OCI-M1 (cell line): ENCODE measurements at places on chromosomes 13 and 19.

- DNase-seq, result no peak
Observed at GRCh38 chr13:33229446-33230177, 55.9 kb downstream of the STARD13 start.

DNA sequence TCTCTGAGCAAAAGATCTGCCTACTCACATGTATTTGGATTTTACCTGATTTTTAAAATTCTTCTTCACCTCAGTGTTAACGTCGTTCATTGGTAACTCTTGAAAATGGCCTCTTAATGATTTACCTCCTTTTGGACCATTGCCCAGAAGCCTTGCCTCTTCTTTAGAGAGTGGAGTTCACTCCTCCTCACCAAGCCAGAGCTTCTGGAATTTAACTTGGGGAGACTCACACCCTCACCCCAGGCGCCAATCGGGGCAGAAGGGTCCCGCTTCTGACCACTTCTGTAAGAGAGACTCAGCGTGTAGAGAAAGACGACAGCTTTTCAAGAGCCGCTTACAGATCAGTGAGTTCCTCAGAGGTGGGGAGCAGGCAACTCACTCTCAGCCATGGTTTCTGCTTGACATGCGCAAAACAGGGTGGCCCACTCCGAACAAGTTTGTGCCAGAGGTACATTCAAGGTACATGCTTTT is 2.7 kb downstream of the PNMA8C start:
- no peak for DNase-seq

DNA sequence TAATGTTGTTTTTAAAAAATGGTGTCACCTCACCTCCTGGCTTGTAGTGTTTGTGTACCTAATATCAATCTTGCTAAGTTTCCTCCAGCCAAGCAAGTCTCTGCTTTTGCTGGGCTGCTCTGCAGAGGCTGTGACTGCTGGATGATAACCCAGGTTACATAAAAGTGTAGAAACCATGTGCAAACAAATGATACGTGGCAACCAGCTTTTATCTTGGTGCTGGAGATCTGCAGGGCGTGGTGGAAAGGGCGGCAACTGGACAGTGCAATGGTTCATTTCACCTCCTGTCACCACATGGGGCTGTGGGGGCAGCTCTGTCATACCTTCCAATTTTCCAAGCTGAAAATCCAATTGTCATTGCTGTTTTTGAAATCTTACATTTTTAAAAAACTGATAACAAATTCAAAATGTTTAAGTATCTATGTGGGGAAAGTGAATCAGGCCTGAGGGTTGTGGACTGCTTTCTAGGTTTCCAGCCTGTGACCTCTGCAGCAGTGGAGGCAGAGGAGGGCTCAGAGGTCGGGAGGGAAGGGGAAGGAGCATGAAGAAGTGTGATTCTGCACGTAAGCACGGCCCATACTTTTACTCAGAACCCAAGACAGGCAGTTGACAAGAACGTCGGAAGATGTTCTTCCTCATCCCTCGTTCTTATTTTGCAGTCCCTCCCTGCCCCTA is 9.7 kb downstream of the GPR42 start:
- peak; percentile 84 for DNase-seq

DNA sequence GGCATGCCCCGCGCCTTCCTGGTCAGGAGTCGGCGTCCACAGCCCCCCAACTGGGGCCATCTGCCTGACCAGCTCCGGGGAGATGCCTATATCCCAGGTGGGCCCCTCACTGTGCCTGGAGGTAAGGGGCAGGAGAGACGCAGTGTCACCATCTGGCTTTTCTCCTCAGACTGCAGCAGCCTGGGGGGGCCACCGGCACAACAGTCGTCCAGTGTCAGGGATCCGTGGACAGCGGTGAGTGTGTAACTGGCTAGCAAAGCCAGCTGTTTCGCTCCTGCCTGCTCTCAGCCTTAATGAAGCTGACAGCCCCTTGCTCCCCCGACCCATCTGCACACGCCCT is 227 bp downstream of the OVOL3 start:
- DNase-seq, result no peak

GRCh38 chr13:41244556-41244955 is 18.8 kb downstream of the MTRF1 start:
- DNase-seq, result no peak

DNA sequence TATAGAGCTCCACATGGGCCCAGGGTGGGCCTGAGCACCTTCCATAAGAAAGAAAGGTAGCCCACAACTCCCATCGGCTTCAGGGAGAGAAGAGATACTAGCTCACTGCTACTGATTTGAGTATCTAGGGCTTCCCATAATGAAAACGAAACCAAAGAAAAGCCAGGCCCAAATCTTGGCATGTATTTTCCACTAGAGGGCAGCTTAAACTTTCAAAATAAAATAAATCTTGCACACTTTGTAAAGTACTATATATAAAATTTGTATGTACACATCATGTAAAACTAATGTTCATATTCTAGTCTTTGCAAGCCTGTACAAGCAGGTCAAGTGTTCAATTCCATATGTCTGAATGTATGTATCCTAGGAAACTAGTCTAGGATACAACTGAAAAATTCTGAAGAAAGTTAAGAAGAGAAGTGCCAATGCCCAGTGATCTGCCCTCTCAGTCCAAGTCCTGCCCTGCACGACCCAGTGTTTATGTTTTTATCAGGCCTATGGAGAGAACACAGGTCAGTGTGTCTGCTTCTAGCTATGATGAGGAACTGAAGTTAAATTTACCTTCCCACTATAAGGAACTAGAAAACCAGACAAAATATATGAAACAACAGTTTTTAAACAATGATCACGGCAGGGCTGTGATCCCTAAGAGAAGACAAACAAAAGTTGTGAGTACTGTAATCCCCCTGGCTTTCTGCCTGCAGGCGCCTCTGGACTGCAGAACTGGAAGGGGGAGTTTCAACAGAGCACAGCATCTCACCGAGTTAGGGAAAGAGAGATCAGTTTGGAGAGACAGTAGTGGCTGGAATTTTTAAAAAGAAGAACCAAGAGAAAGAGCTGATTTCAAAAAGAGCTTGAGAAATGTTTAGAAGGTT is 475.7 kb downstream of the UQCRFS1 start:
- DNase-seq, result peak; percentile 89

GRCh38 chr19:19500975-19501644 is 14.2 kb downstream of the TSSK6 start:
- no peak for DNase-seq

DNA sequence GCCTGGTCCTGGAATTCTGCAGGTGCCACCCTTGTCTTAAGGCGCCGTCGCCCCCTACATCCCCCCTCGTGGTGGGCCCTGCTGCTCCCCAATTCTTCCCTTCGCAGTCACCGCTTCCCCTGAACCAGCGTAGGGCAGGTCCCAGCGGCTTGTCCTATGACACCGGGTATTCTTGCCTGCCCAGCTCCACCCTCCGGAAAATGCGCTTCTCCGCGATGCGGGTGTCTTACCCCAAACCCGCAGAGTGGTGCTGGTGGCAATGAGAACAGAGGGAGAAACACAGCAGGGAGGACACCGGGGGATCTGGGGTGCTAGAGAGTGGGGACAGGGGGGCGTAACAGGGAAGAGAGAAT is 9.0 kb downstream of the ZNF808 start:
- DNase-seq, result peak; percentile 63

DNA sequence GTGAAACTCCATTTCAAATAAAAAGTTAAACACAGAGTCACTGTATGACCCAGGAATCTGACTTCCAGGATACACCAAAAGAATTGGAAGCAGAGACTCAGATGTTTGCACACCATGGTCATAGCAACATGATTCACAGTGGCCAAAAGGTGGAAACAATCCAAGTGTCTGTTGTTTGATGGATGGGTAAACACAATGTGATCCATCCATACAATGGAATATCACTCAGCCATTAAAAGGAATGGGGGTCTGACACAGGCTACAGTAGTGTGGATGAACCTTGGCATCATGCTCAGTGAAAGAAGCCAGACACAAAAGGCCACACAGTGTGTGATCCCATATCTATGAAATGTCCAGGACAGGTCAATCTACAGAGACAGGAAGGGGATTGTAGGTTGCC is 174.3 kb downstream of the PTPRS start:
- DNase-seq, result no peak

DNA sequence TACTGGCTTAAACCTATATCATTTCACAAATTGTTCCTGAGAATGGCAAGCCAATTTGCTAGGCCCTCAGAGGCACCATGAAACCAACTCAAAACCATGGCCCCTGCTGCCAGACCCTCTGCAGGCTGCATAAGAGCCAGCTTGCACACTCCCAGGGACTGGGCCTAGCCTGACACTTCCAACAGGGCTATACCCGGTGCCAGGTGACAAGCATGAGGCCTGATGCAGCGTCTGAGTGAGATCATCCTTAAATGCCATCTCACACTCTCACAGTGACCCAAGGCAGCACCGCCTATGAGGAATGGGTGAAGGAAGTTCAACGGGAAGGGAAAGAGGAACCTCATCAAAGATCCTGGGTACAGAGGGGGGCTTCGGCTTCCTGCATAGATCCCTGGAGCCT is 65.6 kb downstream of the C13orf42 start:
- DNase-seq, result no peak

DNA sequence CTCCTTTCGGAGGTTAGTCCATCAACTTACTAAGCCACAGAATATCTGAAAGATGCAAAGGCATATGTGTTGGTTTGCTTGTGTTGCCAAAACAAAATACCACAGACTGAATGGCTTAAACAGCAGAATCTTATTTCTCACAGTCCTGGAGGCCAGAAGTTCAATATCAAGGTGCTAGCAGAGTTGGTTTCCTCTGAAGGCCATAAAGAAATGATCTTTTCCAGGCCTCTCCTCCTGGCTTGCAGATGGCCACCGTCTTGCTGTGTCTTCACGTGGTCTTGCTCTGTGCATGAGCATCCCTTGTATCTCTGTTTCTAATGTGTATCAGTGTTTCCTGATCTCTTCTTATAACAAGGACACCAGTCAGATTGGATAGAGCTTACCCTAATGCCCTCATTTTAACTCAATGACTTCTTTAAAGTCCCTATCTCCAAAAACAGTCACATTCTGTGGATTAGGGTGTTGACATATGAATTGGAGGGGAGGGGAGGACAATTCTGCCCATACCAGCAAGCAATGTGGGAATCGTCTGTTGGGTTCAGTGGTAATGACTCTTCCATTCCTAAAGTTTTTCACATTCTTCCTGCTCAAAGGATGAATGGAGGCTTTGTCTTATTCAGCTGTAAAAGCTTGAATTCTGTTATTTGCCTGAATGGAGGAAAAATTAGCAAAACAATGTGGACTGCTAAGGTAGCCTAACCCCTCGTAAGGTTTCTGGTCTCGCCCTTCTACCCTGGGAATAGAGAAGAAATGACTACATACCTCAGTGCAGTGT is 715.7 kb downstream of the DIAPH3 start:
- no peak for DNase-seq

DNA sequence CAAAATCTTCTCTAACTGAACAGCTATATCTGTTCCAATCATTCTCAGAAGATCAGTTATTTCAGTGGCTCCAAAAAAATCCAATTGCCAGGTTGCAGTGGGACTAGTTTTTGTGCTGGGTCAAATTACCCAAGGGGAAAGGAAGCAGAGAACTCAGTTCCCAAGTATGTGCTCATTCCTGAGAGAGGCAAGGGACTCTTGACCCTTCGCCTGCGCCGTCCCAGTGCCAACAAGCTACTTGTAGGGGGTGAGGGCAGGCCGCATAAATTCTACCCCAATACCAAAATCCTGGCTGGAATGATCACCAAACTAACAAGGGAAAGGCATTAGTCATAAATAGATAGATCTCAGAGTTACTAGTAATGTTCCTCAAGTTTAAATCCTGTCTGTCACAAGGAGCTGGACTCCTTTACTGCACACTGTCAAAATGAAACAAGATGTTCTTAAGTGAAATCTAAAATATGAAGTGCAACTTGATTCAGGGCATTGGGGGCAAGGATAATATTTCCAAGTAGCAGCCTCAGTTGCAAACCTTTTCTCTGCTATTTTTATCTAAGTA is 50.6 kb downstream of the XPO4 start:
- DNase-seq, result no peak

GRCh38 chr19:7382694-7383093 is 34.0 kb downstream of the ARHGEF18 start:
- no peak for DNase-seq

DNA sequence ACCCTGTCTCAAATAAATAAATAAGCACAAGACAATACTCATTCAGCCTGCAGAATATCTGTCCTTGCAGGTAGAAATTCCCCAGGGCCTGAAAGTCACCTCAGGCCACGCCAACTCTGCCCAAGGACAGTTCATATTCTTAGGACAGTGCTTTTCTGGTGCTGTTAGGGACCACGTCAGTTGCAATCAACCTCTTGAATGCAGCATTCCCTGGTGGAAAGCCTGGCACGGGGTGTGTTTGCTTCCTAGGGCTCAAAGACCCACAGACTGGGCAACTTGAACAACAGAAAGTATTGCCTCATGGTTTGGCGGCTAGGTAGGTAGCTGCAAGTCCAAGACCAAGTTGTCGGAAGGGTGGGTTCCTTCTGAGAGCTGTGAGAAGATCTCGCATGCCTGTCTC is 160.3 kb downstream of the KCTD15 start:
- no peak for DNase-seq

DNA sequence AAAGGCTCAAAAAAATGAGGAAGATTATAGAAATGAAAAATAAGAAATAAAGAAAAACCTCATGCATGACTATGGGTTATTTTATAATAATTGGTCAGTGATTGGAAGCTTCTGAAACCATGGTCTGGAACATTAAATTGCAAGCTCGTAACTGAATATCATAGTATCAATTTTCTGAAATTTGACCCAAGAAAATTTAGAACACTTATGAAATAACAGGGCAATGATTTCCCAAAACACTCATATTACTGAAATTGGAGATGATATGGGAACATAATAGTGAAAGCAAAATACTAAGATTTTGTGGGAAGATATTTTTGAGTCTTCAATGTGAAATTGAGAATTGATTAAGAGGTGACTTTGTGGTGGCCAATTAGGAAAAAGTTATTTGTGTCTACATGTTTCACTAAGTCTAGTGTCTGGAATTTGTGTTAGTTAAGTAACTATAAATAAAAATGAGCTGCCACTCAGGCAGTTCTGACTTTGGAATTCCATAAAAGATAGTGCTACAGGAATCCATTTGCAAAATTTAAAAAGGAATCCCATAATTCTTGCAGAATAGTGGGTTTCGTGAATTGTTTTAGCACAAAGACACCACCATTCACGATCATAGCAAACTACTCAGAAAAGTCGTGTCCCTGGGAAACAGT is 603.0 kb downstream of the LMO7 start:
- DNase-seq, result no peak

- DNase-seq, result no peak
Observed at GRCh38 chr19:13077240-13077639, 25.4 kb downstream of the LYL1 start.

- peak; percentile 13 for DNase-seq
Observed at GRCh38 chr13:101869553-101869952, 417.1 kb downstream of the ITGBL1 start.

- DNase-seq, result no peak
Observed at GRCh38 chr13:95235974-95236373, 65.3 kb downstream of the ABCC4 start.
